Activated CD4-positive, alpha-beta T cell treated with anti-CD3 and anti-CD28 coated beads for 24 hours (primary cell): ENCODE measurements at places on chromosomes 2 and 18.

DNA sequence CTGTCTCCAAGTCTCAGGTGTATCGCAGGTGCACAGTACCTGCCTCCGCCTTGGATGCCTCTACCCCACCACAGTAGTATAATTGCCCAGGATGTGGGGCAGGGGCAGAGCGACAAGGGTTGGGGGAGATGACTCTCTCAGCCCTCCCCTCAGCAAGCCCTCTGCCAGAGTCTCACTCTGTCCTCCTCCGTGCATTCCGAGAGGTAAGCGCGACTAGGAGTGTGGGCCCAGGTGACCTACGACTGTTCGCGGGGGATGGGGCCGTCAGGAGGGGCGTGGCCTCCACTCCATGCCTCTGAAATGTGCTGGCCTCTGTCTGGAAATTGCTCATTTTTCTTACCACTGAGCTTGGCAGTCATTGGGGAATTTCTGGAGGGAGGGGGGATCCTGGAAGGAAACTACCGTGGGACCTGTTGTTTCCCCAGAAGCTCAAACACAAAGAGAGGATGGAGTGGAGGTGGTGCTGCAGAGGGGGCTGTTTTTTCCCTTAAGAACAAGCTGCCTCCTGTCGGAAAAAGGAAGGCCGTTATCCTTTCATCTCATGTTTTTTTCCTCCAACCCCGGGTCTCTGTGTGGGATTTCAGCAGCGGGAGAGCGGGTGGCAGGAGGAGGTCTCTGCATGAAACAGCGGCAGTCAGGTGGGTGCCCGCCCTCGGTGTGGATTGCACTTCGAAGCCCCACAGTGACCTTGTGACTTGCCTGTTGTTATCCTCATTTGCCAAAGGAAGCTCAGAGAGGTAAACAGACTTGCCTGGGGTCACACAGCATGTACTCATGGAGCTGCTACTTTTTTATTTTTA, 13.0 kb upstream of the RALB start:
- no peak for DNase-seq

- DNase-seq = no peak
Observed at GRCh38 chr2:314561-315336, 26.9 kb upstream of the ALKAL2 start.

- DNase-seq = no peak
Observed at GRCh38 chr2:130334026-130334425, 8.7 kb upstream of the IMP4 start.

DNA sequence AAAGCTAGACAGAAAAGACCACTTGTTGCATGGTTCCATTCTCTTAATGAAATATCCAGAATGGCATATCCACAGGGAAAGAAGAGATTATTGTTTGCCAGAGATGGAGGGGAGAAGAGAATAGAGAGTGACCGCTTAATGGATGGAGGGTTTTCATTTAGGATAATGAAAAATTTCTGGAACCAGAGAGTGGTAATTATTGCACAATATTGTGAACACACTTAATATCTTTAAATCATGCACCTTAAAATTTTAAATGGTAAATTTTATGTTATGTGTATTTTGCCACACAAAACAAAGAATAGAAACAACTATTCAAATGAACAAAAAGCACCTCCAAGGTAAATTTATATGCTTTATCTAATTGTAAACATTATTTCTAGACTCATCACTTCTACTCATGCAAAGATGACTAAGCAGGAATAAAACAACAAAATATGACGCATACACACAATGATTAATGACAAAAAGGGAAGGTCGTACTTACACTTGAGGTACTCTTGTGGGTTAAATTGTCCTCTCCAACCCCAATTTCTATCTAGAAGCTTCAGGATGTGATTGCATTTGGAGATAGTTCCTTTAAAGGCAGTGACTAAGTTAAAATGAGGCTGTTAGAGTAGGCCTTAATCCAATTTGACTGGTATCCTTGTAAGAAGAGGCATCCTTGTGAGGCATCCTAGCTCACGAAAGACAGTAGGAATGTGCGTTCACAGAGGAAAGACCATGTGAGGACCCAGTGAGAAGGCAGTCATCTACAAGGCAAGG, 18.7 kb upstream of the DHRS9 start:
- DNase-seq = no peak
